ENCODE measurements at places on chromosomes 16 and 17.

- DNase-seq, result no peak
Measured at GRCh38 chr16:56450275-56450985, 702 bp downstream of the NUDT21 start.

GRCh38 chr16:31080756-31081419, 6.7 kb downstream of the ZNF646 start:
- DNase-seq, result no peak

DNA sequence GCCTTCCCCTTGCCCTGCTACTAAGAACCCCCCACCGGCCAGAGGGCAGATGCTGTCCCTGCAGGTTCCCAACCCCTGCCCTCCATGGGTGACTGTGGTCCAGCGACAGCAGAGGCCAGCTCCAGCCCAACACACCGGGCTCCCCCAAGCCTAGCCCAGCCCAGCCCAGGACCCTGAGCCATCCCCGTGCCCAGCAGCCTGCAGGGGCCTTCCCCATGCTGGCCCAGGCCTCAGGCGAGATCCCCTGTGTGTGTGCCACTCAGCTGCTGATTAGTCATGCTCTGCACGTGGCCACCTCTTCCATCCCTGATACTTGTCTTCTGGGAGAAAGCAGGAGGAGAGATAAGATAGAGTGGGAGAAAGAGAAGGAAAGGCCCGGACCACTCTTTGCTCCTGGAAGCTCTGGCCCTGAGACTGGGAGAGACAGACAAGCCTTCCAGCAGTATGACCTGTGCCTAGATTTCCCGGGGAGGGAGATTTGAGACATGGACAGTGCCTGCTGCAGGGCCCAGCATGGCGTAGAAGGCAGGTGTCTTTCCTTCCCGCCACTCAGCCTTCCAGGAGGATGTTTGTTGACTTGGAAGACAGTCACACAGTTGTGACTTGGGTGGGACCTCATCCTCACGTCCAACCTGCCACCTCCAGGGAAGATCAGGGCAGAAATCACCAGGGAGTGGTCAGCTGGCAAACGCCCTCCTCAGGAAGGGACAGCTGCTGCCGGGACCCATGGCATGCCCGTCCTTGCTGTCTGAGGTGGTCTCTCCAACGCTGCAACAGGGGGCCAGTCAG, 41.3 kb upstream of the RASD1 start:
- no peak for DNase-seq

GRCh38 chr16:88691924-88692560, 5.7 kb upstream of the SNAI3 start:
- DNase-seq, result no peak

DNA sequence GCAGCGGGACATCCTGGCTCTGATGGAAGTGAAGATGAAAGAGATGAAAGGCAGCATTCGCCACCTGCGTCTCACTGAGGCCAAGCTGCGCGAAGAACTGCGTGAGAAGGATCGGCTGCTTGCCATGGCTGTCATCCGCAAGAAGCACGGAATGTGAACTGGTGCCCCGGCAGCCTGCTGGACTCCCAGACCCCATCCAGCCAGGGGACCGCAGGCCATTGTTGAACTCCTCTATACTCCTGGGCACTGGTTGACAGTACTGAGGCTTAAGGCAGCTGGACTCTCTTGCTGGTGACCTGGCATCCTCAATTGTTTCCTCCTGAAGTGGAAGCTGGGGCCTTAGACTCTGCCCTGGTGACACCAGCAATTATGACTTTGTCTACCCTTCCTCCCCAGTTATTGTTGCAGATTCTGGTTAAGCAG, 1.2 kb downstream of the THAP11 start:
- DNase-seq, result no peak

- DNase-seq, result no peak
Measured at GRCh38 chr17:77209330-77209748, 68.6 kb downstream of the SEC14L1 start.

- no peak for DNase-seq
Measured at GRCh38 chr17:56902348-56902747, 11.5 kb downstream of the TRIM25 start.

DNA sequence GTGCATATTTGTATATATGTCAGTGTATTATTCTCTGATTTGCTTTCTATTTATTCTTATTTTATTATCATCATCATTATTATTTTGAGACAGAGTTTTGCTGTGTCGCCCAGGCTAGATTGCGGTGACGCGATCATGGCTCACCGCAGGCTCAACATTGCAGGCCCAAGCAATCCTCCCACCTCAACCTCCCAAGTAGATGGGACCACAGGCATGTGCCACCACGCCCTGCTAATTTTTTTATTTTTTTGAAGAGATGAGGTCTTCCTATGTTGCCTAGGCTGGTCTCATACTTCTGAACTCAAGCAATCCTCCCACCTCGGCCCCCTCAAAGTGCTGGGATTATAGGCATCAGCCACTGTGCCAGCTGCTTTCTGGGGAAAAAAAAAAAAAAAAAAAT, 8.4 kb upstream of the ARHGAP17 start:
- no peak for DNase-seq

- DNase-seq, result no peak
Measured at GRCh38 chr17:80119839-80120238, 18.5 kb downstream of the GAA start.

DNA sequence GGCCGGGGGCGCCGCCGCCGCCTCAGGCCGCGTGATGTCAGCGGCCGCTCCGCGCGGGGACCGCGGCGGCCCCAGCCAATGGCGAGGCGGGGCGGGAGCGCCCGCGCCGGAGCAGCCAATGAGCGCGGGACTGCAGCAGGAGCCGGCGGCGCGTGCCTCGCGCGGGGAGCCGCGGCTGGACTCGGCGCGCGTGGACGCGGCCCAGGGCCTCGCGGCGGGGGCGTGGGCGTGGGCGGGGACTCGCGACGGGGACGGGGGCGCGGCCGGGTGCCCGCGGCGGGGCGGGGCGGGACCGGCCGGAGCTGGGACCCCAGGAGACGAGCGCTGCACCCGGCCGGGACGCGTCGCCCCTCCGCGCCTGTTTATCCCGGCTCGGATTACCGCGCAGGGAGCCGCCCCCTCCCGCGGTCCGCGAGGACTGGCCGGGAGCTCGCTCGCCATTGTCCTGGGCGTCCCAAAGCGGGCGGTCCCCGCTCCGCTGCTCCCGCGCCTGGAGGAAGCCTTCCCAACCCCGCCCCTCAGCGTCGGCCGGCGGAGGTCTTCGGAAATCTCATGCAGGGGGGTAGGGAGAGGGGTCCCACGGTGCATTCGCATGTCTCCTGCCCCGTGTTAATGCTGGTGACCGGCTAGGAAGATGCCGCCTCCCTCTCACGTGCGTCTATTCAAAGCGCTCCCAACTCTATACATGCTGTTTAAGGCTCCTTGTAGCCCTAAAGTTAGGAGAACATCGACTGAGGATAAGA, at the start of gene RNF157:
Gene RNF157 (minus strand): TSS at position 33 of the 743 bp plus-strand sequence. CDS start 253 bp downstream, outside the sequence.
- DNase-seq, result no peak

- no peak for DNase-seq
Measured at GRCh38 chr16:12614662-12615278, 188.9 kb downstream of the CPPED1 start.

DNA sequence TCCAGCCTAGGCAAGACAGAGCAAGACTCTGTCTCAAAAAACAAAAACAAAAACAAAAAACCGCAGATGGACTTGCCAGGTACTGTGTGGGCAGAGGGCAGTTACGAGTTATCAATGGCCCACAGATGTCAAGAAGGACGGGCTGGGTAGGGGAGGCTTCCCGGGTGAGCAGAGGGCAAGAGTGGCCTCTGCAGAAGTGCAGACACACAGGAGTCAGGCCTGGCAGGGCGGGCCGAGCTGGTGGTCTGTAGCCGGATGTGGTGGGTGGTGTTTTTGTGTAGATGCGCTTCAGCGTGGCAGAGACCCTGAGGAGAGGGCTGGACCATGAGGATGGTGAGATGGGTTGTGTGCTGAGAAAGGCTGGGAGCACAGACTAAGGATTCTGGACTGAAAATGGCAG, 44.9 kb upstream of the KDM6B start:
- no peak for DNase-seq

GRCh38 chr16:3127745-3128144, 7.1 kb upstream of the ZNF213 start:
- no peak for DNase-seq

DNA sequence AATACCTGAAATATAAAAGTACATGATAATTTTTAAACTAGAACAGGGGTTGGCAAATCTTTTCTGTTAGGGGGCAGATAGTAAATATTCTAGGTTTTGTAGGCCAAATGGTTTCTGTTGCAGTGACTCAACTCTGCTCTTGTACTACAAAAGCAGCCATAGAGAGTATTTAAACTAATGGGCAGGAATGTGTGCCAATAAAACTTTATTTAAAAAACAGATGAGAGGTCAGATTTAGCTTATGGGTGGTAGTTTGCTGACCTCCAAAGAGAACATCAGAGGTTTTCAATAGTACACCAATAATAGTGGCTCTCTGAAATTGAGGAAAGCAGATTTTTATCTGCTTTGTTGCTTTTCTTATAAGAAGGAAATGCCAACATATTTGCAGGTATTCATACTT, 15.2 kb upstream of the FAM20A start:
- DNase-seq, result no peak

GRCh38 chr17:57920916-57921703, 34.1 kb downstream of the CUEDC1 start:
- no peak for DNase-seq

DNA sequence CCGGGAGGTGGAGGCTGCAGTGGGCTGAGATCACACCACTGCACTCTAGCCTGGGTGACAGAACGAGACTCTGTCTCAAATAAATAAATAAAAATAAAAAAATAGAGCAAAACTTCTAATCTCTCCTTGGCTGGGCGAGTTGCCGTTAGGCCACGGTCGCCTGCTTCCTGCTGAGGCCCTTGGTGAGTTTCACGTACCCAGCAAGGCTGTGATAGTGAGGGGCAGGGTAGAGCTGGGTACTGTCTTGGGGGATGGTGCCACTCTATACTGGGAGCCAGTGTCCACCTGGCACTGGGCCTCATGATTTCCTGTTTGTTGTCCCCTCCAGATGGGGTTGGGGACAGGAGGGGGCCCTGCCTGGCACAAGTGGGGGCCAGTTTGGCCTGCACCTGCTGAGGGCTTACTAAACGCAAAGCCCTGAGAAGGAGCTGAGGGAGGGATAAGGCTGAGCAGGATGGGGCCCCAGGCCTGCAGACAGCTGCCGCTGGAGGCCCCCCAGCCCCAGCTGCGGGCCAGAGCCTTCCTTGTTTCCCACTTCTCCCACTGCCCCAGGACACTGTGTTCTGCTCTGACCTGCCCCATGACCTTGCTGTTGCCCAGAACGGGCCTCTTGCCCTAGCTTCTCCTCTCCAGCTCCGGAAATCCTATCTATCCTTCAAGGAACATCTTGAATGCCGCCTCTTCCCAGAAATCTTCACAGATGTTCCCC, 25.4 kb downstream of the GJD3 start:
- no peak for DNase-seq

DNA sequence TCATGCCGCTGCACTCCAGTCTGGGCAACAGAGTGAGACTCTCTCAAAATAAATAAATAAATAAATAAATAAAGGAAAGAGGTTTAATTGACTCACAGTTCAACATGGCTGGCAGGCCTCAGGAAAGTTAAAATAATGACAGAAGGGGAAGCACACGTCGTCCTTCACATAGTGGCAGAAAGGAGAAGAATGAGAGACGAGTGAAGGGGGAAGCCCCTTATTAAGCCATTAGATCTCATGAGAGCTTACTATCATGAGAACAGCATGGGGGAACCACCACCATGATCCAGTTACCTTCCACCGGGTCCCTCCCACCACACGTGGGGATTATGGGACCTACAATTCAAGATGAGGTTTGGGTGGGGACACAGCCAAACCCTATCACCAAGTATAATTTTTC, 54.5 kb downstream of the PAFAH1B1 start:
- DNase-seq, result no peak

- no peak for DNase-seq
Measured at GRCh38 chr17:70989280-70989679, 819.9 kb downstream of the KCNJ2 start.

GRCh38 chr16:17705847-17706246, 235.1 kb upstream of the XYLT1 start:
- DNase-seq, result no peak
